Activated T-helper 1 cell treated with anti-CD3 and anti-CD28 coated beads, Interleukin-2, amount 50 U/mL, for 16 hours (primary cell): ENCODE measurements at places on chromosomes 6 and 20.

- no peak for DNase-seq
These were observed 37.5 kb downstream of the C20orf203 start for GRCh38 chr20:32636283-32636682.

- DNase-seq: no peak
These were observed 64.9 kb downstream of the SLC23A2 start for GRCh38 chr20:4936392-4936850.

DNA sequence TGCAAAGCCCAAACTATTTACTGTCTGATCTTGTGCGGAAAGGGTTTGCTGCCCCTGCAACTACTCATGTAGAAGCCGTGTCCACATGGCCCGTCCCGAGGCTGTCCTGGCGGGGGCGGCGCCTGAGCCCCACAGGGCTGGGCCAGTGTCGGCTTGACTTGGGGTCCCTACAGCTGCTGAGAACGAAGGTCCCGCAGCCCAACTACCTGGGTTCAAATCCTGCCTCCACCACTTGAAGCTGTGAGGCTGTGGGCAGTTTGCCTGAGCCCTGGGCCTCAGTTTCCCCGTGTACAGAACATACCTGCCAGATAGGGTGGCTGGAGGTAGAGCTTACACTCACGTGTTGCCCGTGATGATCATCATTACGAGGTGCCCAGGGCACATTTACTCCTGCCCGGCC lies 111.1 kb downstream of the SULF2 start:
- DNase-seq: no peak

DNA sequence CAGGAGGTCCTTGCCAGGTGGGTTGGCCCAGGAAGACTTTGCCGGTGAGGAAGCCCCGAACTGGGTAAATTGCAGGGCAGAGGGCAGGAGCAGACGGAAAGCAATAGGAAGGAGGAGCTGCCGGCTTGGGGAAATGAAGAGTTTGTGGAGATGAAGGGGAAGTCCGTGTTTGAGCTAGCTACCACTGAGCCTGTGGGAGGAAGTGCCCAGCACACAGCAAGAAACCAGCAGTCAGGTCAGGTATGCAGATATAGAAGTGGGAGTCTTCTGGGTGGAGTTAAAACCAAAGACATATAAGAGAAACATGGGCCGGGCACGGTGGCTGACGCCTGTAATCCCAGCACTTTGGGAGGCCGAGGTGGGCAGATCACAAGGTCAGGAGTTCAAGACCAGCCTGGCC lies 34.7 kb downstream of the CD24 start:
- DNase-seq: no peak

DNA sequence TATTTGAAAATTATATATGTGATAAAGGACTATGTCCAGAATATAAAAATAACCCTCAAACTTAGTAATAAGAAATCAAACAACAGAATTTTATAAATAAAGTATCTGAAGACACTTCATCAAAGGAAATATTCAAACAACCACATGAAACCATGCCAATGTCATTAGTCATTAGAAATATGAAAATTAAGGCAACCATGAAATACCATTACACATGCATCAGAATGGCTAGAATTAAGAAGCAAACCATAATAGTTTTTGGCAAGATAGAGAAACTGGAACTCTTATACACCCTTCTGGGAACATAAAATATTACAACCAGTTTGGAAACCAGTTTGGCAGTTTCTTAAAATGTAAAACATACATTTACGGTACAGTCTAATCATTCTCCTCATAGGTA lies 137.2 kb upstream of the ADGRB3 start:
- no peak for DNase-seq

DNA sequence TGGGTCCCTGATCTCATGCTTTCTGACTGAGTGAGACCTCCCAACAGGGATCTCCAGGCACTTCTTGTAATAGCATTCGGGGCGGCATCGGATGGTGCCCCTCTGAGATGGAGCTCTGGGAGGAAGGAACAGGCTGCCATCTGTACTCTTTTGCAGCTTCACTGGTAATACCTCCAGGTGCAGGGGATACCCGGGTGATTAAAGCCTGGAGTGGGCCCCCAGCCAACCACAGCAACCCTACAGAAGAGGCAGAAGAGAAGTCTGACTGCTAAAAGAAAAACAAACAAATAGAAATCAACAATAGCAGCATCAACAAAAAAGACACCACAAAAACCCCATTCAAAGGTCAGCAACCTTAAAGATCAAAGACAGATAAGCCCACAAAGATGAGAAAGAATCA lies 19.1 kb upstream of the PGK2 start:
- DNase-seq: no peak

GRCh38 chr6:22072949-22073348 lies 223.9 kb downstream of the PRL start:
- DNase-seq: no peak

- no peak for DNase-seq
These were observed 12.4 kb downstream of the CD40 start for GRCh38 chr20:46130534-46130933.
